ENCODE measurements at places on chromosomes 11 and 22.

DNA sequence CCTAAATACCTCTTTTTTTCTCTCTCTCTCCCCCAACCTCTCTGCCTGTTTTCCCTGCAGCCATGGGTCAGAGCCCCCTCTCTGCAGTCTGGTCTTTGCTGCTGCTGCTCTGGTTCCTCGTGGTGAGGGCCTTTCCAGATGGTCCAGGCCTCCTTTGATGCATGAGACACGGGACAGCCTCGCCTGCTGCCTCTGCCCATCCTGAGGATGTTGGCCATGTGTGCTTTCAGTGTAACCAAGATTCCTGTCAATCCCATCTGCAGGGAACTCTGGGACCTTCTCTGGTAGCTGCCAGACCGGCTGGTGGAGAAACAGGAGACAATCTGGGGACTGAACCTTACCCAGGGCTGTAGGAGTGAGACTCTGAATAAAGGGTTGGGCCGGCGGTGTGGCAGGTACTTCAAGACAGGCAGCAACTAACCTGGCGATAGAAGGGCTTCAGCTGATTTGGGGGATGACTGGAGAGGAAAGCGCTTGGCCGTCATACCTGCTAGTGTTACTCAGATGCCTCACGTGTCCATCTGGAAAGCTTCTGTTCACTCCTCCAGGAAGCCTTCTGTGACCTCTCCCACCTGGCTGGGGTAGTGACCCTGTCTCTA, 7.1 kb downstream of the CHRNA10 start:
- no peak for DNase-seq

DNA sequence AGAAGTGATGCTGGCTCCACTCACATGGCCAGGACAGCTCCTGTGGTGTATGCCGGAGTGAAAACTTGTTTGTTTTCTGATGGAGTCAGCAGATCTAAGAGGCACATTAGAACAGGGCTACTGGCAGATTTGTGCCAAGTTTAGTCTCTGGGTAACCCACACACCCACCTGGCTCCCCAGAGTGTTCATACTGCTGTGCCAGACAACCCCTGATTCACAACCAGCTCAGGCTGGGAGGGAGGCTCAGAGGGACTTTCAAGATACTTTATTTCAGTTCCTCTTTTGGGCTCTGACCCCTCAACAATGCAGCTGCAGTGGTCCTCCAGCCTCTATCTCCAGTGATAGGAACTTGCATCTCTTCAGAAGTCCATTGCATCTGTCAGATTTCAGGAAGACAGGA, 8.5 kb downstream of the NTM start:
- DNase-seq, result no peak

DNA sequence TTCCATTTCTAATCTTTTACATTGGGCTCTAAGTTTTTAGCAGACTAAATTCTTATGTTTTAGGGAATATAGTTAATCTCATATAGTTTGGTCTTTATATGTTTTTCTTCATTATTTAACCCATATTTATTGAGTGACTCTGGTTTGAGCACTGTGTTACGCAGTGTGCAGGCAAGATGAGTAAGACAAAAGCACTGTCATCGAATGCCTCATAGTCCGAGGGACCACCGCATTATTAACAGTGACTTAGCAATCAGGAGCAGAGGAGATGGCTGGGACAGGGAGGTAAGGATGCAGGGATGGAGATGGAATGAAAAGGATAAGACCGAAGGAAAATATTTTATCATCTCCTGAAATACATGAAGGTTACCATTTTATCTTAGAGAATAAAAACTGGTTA, 65.2 kb upstream of the CTSC start:
- DNase-seq, result no peak

DNA sequence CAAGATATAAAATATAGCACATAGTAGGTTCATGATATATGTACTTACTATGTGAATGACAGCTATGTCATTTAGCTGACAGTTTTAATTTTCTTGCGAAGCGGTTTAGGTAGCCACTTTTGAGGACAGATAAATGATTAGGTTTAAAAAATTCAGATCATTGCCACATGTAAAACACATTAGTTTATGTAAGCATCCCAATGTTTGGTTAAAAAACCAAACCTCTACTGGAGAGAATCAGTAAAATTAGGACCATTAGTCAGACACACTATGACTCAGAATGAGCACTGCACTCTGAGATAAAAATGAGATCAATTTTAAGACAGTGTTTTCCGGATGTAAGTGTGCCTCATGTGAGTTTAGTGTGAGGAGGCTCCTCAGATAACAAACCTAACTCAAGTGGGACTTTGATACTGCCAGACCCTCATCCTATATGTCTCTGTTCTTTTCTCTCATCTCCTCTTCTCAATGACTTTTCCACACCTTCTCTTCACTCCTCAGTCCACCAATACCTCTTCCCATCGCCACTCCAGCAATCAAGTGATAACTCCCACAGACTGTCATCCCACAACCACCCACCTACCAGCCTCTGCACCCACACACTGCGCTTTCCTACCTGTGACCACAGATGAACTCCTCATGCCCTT, 6.8 kb upstream of the OR2AT4 start:
- no peak for DNase-seq

GRCh38 chr11:103483996-103484395, 374.8 kb downstream of the DYNC2H1 start:
- DNase-seq, result no peak

DNA sequence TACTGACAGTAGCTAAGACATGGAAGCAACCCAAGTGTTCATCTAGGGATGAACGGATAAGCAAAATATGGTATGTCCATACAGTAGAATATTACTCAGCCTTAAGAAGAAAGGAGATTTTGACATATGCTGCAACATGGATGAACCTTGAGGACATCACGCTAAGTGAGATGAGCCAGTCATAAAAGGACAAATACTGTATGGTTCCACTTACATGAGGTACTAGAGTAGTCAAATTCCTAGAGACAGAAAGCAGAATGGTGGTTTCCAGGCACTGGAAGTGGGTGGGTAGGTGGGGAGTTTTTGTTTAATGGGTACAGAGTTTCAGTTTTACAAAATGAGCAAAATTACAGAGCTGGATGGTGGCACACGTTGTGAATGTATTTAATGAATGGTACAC, 18.1 kb downstream of the CHST1 start:
- DNase-seq, result no peak

DNA sequence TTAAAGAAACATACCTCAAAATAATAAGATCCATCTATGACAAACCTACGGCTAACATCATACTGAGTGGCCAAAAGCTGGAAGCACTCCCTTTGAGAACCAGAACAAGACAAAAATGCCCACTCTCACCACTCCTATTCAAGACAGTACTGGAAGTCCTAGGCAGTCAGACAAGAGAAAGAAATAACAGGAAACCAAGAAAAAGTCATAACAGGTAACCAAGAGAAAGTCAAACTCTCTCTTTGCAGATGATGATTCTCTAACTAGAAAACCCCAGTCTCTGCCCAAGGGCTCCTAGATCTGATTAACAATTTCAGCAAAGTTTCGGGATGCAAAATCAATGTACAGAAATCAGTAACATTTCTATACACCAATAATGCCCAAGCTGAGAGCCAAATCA, 35.6 kb downstream of the TMEM123 start:
- DNase-seq, result no peak

- DNase-seq, result no peak
Observed at GRCh38 chr11:70292863-70293262, 22.4 kb downstream of the PPFIA1 start.

- no peak for DNase-seq
Observed at GRCh38 chr22:30826670-30827355, 132.1 kb downstream of the OSBP2 start.

DNA sequence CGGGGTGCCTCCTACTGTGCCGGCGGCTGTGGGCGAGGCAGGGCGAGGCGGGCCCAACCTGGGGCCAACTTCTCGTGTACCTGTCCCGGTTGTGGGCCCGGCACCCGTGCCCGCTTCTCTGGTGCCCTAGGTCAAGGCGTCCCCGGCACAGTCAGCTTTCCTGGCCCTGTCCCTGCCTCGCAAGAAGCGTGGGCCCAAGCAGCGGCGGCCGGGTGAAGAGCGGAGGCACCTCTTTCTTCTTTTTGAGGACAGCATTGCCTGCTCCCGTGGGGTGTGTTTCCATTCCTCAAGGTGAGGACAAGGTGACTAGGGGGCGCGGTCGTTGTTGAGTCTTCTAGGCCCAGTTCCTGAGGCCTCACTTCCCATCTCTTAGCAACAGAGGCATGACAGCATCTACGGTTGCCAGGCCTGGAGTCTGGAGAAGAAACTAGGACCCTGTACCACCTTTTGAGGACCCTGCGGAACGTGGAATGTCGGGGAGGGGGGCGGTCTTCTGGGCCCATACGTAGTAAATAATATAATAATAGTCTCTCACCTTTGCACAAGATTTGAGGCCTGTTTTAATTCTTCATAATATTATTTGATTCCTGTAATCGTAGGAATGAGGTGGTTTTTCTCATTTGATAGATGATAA, 418 bp downstream of the ACO2 start:
- no peak for DNase-seq

DNA sequence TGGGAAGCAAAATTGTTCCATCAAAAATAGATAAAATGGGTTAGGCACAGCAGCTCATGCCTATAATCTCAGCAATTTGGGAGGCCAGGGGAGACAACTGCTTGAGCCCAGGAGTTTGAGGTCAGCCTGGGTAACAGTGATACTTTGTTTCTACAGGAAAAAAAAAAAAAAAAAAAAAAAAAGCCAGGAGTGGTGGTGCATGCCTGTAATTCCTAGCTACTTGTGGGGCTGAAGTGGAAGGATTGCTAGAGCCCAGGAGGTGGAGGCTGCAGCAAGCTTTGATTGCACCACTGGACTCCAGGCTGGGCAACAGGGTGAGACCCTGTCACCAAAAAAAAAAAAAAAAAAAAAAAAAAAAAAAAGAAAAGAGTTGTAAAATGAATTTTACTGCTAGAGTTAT, 49.6 kb downstream of the KIF18A start:
- no peak for DNase-seq

- DNase-seq, result no peak
Observed at GRCh38 chr11:129803533-129803932, 12.1 kb upstream of the TMEM45B start.

- DNase-seq, result no peak
Observed at GRCh38 chr11:9799886-9800285, 136.0 kb downstream of the SWAP70 start.

- no peak for DNase-seq
Observed at GRCh38 chr11:116348226-116348625, 424.6 kb downstream of the BUD13 start.

DNA sequence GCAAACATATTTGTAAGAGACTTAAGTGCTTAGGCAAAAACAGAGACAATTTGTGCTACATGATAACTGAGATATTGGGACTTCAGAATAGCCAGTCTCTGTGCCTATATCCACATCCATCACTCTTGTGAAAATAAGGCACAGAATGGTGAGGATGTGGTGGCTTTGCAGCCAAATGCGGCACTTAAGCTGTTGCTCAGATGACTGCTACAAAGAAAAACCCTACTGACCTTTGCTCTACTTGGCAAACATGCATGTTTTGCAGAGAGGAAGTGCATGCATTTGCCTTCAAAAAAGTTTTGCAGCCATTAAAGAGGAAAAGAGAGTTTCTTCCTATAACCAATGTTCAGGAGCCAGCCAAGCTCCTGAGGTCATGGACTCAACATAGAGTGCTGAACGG, 675.0 kb upstream of the KIRREL3 start:
- DNase-seq, result no peak

GRCh38 chr22:44442851-44443595, 55.0 kb downstream of the RTL6 start:
- no peak for DNase-seq

DNA sequence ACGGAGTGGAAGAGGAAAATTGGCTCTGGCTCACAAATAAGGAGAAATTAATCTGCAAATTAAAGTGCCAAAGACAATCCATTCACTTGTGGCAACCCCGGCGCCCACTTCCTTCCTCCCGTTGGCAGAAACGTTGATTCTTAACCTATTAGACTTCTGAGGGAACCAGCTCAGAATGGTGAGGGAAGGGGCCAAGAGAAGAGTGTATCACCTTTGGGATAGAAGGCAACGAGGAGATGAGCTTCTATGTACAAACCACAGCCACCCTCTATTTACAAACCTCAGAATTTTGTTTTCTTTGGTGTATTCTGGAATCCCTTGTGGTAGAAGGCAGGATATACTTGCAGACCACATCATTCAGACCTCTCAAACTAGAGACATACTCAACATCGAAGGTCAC, 1.1 kb downstream of the MB start:
- DNase-seq, result no peak

DNA sequence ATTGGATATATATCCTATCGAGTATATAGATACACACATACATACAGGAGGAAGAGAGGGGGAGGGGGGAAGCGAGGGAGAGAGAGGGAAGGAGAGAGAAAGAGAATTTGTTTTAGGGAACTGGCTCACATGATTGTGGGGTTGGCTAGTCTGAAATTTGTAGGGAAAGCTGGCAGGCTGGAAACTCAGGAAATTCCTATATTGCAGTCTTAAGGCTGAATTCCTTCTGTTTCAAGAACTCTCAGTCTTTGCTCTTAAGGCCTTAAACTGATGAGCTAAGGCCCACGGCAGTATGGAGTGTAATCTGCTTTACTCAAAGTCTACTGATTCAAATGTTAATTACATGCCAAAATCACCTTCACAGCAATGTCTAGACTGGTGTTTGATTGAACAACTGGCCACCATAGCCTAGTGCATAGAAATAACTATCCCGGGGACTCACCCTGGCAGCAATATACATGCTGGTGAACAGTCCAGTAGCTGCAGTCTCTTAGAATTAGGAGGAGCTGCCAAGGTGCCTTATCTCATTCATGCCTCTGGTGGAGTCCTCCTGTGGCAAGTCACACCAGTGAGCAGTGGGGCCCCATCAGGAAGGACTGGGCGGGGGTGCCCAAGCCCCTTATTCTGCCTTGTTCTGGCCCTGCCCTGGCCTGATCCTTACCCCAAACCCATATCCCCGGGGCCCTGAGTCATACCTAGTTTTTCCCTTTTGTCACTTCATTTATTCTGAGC, 59.7 kb upstream of the AMPD3 start:
- DNase-seq, result no peak

GRCh38 chr22:25347752-25348102, 128.3 kb downstream of the CRYBB2 start:
- DNase-seq, result no peak

DNA sequence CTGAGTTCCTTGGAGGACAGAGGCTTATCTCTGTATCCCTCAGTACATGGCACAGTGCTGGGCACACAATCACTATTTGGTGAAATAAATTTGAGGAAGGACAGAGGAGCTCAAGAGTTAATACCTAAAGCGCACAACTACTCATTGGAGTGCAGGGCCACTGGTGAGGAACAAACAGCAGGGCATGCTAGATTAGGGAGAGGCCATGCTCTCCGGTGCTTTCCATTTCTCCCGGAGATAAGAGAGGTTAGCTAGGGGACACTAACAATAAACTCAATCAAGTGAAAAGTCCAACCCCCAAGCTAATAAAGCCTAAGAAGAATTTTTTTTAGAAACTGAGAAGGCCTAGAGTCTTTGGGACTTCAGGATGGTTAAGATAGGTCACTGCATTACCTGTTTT, 29.1 kb downstream of the NFRKB start:
- no peak for DNase-seq

Data from activated gamma-delta T cell (primary cell).